ENCODE measurements at places on chromosomes 13 and 19. TPM values are rescaled to one million over a fixed set of nuclear protein-coding genes. Genes with fewer than 3 reads are reported as not detected.

Gene KIR2DL1
- not detected for total RNA-seq

Gene MYO1F
- total RNA-seq, result 0.36 TPM

Gene CACNA1A
- total RNA-seq, result 6.9 TPM

Gene WDR88
- not detected for total RNA-seq

Gene PPAN
- 34.9 TPM for total RNA-seq

Gene ZNF780B
- total RNA-seq, result 16.4 TPM

Gene DACH1
- total RNA-seq, result not detected

Gene PGLYRP1
- total RNA-seq, result not detected

Gene FGF21
- not detected for total RNA-seq

Gene SLITRK6
- under 0.01 TPM for total RNA-seq

Gene ZNF256
- 3.4 TPM for total RNA-seq

Gene SIGLEC9
- not detected for total RNA-seq

Gene ZNF446
- 7.9 TPM for total RNA-seq

Gene LENG9
- 17.8 TPM for total RNA-seq

Gene SYCN
- not detected for total RNA-seq

Gene PRTN3
- total RNA-seq, result not detected

Gene POLR1G
- total RNA-seq, result 15.6 TPM
